ENCODE measurements at places on chromosomes 3 and 15. TPM values are rescaled to one million over a fixed set of nuclear protein-coding genes. Genes with fewer than 3 reads are reported as not detected.

The NR2F2 gene
- total RNA-seq: not detected

The ITIH3 gene
- total RNA-seq: not detected

The LRRC31 gene
- not detected for total RNA-seq

The ITGA11 gene
- 2.1 TPM for total RNA-seq

The UBA3 gene
- 103 TPM for total RNA-seq

The IL17RD gene
- total RNA-seq: 0.26 TPM

The ITPKA gene
- total RNA-seq: 3.8 TPM

The SLC24A5 gene
- not detected for total RNA-seq

The PLSCR5 gene
- total RNA-seq: not detected

The TGM5 gene
- total RNA-seq: 0.07 TPM

The HESX1 gene
- total RNA-seq: 0.63 TPM

The C3orf18 gene
- total RNA-seq: 32.6 TPM

The DNAJA4 gene
- 75.9 TPM for total RNA-seq

The TNFAIP8L3 gene
- 0.77 TPM for total RNA-seq

The PAQR5 gene
- not detected for total RNA-seq

The PLIN1 gene
- total RNA-seq: not detected
